Jurkat, Clone E6-1 (cell line): ENCODE measurements at places on chromosomes 2 and 18.
A peak's percentile ranks its signal among the peaks of the same experiment; 100 is the strongest.

DNA sequence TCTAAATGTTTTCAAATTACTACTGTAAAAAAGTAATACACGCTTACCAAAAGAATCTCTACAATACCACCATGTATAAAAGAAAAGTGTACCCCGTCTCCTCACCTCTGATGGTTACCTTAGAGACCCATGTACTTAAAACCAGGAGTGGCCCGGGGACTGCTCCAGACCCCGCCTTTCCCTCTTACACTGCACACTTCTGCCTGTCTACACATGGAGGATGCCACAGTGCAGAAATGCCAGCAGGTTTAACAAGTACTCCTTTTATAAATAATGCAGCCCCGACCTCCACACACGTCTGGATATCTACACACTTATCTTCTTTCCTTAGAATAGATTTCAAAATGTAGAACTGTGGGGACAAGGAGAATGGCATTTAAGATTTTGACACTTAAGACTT lies 5.3 kb downstream of the HDAC4 start:
- DNase-seq, result no peak

DNA sequence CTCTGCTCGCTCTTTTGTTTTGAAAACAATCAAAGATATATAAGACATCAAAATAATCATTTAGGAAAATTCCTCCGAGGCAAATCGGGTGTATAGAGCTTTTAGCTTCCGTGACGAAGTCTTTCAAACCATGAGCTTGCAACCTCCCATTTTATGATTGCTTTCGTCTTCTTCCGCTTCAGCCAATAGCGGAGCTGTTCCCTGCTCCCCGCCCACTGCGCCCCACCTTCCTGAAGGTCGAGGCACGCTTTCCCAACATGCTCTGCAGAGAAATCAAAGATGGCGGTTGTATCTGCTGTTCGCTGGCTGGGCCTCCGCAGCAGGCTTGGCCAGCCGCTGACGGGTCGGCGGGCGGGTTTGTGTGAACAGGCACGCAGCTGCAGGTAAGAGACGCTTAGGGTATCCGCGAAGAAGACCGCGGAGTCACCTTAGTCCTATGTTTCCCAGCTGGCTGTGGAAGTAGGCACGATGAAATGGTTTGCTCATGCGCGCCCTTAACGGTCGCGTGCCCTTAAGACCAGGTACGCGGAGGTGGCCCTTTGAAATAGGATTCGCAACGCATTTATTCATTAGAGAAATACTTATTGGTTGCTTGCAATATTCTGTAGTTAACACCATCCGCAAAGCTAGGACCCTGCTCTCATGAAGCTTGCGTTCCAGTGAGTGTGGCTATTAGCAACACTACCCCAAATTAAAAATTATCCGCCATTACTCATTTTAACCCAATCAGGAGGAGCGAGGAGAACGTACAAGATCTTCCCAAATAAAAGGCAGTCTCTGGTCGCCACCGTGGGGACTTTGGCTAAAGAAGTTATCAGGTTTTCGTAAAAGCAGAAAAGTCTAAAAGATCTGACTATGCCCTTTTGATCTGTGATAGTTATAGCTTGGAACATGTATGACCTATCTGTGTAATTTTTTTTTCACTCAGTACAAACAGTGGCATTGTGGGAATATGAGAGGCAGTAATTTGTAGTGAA lies at the start of gene PTCD3:
Gene PTCD3 (plus strand): TSS at position 267 of the 977 bp plus-strand sequence. CDS start 13 bp downstream, at position 280.
- peak; percentile 93 for DNase-seq

- DNase-seq, result no peak
Measured at GRCh38 chr2:177306550-177306949, 42.0 kb upstream of the NFE2L2 start.

DNA sequence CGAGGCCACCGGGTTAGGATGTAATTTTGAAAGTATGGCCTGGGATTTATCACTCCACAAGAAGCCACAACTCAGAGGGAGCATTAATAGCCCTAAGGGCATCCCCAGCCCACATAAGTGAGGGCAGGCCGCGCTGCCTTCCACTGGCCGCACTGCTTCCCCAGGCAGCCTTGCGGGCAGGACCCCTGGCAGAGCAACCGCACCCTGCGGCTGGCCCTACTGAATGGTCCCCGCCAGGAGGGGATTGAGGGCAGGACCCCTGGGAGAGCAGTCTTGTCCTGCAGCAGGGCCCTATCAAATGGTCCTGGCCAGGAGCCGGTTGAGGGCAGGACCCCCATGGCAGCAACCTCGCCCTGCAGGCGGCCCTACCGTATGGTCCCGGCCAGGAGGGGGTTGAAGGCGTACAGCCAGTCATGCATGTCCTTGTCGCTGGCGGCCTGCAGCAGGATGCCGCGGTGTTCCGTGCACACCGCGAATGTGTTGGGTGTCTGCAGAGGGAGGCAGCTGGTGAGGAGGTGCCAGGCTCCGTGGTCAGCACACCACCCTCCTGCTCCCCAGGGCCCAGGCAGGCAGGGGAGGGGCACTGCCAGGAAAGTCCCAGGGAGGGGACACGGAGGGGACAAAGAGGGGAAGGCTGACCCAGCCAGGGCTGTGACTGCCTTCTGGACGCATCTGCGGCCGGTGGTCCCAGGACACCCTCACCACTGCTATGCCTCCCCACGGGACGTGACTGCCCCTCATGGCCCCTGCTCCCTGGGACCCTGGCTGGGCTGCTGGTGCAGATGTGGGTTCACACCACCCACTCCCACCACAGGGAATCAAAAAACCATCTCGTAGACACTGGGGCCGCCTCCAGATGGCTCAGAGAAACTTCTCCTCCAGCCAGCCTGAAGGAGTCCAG lies 26.3 kb downstream of the AQP12A start:
- DNase-seq, result no peak

GRCh38 chr2:222174450-222174849 lies 124.3 kb downstream of the PAX3 start:
- DNase-seq, result no peak

DNA sequence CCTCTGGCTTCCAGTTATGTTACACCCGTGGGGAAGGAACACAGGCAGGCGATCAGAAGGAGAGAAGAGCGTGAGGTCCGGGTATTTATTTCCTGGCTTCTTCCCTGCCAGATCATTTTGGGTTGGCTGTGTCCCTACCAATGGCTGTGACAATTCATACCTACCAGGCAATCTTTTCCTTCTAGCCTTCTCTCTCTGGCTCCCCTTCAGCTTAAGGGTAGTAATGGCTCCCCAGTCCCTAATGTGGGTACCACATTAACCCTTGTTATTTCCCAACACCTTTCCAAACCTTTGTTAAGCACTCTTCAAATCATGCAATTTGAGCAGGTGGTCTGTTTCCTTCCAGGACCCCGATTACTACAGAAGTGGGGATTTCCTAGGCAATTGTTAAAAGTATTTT lies 78.8 kb upstream of the LYPD6B start:
- DNase-seq, result no peak

GRCh38 chr2:196206804-196207203 lies 35.4 kb upstream of the STK17B start:
- no peak for DNase-seq

- no peak for DNase-seq
Measured at GRCh38 chr18:46031741-46032140, 40.3 kb downstream of the PSTPIP2 start.
